ENCODE measurements at places on chromosomes 2 and 18. TPM values are rescaled to one million over a fixed set of nuclear protein-coding genes. Genes with fewer than 3 reads are reported as not detected.

Gene SLC11A1
- total RNA-seq: 7.8 TPM

Gene GKN2
- total RNA-seq: not detected

Gene C1QL2
- 4.1 TPM for total RNA-seq

Gene MFSD6
- total RNA-seq: 33.6 TPM

Gene FASTKD1
- 51.5 TPM for total RNA-seq

Gene SEH1L
- total RNA-seq: 30.5 TPM

Gene LRRC30
- 0.49 TPM for total RNA-seq

Gene TSPYL6
- total RNA-seq: 0.44 TPM

Gene LIPG
- total RNA-seq: 20.2 TPM

Gene CFAP210
- 1.2 TPM for total RNA-seq

Gene TTC32
- 33.8 TPM for total RNA-seq

Gene COL5A2
- total RNA-seq: 322 TPM

Gene NOP58
- 127 TPM for total RNA-seq

Gene TNFRSF11A
- 3.9 TPM for total RNA-seq

Gene SH3RF3
- 6.3 TPM for total RNA-seq

Gene HIBCH
- total RNA-seq: 44.6 TPM

Gene CMPK2
- total RNA-seq: 7.6 TPM

Gene ICA1L
- total RNA-seq: 44.2 TPM

Gene UCN
- 4.7 TPM for total RNA-seq

Gene GTF2A1L
- 17.0 TPM for total RNA-seq

Gene AQP4
- total RNA-seq: 3.2 TPM

Gene KLHL41
- 209 TPM for total RNA-seq

Gene TCF4
- total RNA-seq: 441 TPM
